OCI-LY7 (cell line): ENCODE measurements at places on chromosomes 13 and 19. TPM values are rescaled to one million over a fixed set of nuclear protein-coding genes. Genes with fewer than 3 reads are reported as not detected.

- DNase-seq, result no peak
Observed at GRCh38 chr19:40336601-40336900, 11.6 kb downstream of the C19orf47 start.

- no peak for DNase-seq
Observed at GRCh38 chr19:8363803-8364771, at the start of gene ANGPTL4. ANGPTL4 (plus strand) TSS chr19:8364155; CDS start chr19:8364322, 167 bp downstream.

DNA sequence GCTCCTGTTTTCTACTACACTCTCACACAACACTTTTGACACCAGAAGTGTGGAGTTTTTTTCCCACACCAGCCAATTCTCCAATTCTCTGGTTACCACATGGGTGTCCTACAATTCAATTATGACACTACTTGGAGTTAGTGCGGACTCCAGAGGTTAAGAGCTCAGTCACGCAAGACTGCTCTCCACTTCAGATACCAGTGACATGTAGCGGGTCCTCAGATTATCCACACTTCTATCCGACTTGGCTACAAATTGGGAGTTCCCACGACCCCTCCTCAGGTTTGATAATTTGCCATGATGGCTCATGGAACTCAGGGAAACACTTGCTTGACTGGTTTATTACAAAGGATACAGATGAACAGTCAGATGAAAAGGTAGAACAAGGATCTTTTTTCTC is 32.9 kb downstream of the PAN3 start:
- no peak for DNase-seq

DNA sequence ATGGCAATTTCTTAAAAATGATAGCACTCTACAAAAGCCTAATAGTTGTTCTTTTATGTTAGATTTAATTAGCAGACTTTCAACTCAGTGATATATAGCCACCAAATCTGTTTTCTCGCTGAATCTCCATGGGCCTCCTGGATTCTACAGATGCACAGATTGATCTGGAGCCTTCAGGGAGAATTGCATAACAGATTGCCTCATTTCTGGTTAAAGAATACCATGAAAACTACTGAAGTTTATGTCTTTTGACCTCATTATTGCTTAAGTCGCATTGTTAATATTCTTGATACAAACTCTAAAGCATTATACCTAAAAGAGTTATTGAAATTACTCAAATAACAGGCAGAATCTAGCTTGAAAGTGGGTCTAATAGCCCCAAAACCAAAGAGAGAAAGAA is 53.7 kb upstream of the PRR20A start:
- no peak for DNase-seq

Gene IGFLR1
- 18.3 and 21.5 TPM in 2 replicates for total RNA-seq

GRCh38 chr13:32173881-32174280 is 141.3 kb downstream of the ZAR1L start:
- DNase-seq, result no peak

DNA sequence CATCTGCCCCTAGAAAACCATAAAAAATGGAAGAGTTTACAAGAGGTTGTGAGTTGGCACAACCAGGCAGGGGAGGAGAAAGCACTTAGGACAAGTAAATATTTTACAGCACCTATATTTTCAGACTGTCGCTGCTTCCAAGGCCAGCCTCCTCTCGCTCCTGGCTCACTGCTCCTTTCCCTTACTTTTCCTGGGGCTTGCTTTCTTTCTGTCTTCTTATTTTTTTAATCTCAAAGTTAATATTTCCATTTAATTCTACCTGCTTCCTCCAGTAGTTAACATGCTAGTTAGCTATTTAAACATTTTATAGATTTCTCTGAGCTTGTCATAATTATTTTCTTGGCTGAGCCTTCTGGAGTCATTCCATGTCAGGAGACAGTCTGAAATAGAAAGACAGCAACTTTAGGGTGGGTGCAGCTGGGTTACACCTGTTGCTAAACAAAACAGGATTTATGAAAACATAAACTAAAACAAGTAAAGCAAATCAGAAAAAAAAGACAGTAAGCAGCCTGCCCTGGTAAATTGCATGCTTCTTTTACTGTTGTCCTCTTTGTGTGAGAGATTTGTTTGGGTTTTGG is 330.1 kb downstream of the DLEU7 start:
- peak; percentile 46 for DNase-seq

Gene PRKD2
- total RNA-seq, result 89.2 and 101 TPM in 2 replicates

DNA sequence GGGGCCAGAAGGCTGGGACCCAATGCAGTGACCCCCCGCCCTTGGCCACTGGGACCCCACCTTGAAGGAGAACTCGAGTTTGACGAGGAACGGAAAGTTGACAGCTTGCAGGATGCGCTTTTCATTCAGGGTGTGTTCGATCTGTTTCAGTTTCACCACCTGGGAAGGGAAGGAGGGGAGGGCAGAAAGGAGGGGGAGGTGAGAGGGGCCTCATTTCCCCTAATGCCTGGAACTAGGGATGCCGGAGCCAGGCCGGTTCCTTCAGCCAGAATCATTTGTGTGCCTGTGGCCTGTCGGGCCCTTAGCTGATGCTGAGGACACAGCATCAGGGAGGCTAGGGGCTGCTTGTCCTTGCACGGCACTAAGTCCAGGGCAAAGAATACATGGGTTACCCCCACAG is 12.2 kb upstream of the SAMD1 start:
- no peak for DNase-seq

DNA sequence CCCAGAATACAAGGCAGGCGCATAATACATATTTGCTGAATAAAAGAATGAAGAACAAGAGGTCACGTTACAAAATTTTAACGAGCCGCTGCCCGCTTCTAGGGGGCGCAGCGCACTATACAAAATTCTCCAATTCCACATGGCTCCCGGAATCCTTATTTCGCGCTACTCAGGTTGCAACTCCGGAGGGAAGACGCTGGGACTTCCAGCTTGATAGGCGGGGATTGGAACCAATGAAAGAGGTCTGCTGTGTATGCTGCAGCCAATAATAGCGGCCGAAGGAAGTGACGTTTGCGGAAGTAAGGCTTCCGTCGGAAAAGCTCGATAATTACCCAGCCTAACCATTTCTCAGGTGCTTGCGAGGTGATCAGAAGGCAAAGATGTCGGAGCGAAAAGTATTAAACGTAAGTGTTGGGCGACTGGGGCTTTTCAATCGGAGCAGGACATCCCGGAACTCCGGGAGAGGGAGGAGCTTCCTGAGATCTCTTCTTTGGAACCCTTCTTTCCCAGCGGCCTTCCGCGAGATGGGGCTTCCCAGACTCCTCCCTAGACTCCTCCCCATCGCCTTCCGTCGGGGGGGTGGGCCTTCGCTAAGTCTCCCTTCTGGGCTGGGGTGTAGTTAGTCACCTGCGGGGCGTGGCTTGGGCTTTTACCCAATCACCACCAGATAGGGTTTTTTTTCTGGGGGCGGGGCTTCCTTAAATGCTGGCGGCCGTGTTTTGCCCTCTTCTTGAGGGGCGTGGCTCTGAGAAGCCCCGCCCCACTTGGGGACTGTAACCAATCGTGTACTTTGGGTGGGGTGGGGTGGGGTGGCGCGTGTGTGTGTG is at the start of gene YJU2:
Gene YJU2, plus strand, starts transcription at position 314 of the 827 bp plus-strand sequence. Its CDS starts 67 bp downstream, at position 381.
- peak; percentile 100 for DNase-seq

Gene NHLRC3
- total RNA-seq, result 35.4 and 39.4 TPM in 2 replicates

DNA sequence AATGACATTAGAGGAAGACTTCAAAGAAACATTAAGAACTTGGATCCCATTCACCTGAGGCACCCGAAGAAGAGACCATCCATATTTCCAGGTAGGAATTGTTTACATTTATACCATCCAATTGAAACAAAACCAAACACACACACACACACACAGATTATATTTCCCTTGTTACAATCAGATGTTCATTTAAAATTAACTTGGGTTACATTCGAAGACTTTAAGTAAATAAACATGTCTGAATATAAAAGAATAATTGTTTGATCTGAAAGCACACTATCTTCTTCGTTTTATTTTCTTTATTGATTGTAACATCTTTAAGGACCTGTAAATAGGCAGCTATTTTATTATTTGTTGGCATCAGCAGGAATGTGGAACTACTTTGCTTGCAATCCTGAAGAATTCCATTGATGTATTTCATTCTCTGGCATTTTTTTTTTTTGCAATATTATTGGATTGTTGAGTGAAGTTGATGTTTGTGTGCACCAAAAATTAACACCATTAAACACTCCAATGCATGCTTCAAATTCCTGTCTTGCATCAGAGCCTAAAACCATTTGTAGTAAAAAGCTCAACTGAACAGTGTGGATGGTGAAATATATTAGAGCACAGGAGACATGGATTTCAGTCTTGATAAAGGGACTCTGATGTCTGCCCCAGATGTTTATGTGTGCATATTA is 85.3 kb upstream of the FRY start:
- DNase-seq, result no peak

DNA sequence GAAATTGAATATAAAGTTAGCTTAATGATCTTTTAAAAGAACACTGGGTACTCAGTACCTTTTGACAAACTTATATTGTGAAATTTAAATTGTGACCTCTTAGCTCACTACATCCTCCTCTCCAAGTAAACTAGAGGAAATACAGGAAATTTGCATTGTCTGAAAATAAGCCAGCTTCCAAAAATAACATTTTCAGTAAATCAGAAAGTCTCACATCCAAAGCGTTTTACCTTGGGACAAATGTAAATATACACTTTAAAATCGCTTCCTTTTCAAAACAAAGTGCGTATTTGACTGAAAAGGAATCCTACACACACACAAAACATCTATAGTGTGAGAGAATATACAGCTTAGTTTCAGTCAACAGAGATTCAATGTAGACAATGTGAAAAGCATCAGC is 2.1 kb upstream of the EFNB2 start:
- DNase-seq, result no peak

Gene NCAN
- not detected in 2 replicates for total RNA-seq

- no peak for DNase-seq
Observed at GRCh38 chr13:27273658-27274425, 3.2 kb downstream of the RASL11A start.

- DNase-seq, result no peak
Observed at GRCh38 chr19:55959996-55960675, 12.5 kb downstream of the NLRP8 start.

- no peak for DNase-seq
Observed at GRCh38 chr13:113902986-113903775, 39.3 kb upstream of the GAS6 start.

Gene FLT1
- total RNA-seq, result 1.6 and 2.3 TPM in 2 replicates

Gene LRFN3
- total RNA-seq, result 3.4 and 6.0 TPM in 2 replicates

DNA sequence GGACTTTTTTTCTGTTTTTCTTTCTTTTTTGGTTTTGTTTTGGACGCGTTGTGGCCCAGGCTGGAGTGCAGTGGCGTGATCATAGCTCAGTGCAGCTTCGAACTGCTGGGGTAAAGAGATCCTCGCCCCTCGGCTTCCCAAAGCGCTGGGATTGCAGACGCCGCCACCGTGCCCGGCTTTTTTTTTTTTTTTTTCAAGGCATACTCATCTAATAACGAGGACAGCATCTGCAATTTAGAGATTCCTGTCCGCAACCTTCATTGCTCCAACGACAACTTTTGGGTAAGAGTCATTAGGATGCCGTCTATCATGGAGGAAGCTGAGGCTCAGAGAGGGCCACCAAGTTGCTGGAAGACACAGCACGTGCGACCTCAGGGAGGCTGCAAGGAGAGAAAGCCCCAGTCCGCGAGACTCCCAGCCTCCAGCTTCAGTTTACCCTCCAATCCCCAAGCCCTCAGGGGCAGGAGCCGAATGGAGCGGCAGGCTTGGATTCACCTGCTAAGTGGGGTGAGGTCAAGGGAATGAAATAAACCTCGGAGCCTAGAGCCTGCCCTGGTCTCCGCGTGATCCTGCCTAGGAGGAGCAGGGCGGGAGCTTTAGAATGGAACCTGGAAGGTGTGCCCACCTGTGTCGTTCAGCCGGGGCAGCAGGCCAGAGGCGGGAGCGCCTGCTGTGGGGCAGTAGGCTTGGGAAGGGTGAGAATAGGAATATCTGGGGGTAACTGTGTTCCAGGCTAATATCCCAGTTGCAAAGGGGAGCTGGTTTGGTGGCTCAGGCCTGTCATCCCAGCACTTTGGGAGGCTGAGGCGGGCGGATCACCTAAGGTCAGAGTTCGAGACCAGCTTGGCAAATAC is 676 bp upstream of the POLRMT start:
- DNase-seq, result peak; percentile 15

GRCh38 chr19:49453013-49453756 is at the start of gene ALDH16A1:
ALDH16A1 (plus strand) TSS chr19:49453225; CDS start chr19:49453332, 107 bp downstream.
- DNase-seq, result peak; percentile 98

Gene TYROBP
- not detected in 2 replicates for total RNA-seq
